ENCODE measurements at places on chromosomes 13 and 19.

DNA sequence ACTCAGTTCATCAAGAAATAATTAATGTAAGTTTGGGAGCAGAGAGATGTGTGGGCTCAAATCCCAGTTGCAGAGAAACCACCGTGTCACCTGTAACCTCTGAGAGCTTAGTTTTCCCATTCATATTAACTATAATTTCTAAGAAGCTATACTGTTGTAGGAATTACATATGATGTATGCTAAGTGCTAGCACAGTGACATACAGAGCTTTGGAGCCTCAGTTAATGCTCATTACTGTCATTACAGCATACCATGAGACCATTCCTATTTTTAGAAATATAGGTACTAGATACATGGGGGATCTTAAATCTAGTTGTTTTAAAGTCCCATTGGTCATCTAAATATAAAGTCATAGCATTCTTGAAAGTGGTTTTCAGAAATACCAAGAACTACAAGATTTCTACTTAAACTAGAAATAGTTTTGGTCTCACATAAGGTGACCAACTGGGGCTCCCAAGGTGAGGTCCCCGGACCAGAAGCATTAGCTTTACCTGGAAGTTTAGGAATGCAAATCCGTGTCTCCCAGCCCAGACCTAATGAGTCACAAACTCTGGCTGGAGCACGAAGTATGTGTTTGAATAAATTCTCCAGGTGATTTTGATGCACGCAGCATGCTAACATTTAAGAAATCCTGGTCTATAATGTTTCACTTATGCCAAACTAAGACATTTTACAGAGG is 144.6 kb downstream of the LACC1 start:
- DNase-seq, result no peak

DNA sequence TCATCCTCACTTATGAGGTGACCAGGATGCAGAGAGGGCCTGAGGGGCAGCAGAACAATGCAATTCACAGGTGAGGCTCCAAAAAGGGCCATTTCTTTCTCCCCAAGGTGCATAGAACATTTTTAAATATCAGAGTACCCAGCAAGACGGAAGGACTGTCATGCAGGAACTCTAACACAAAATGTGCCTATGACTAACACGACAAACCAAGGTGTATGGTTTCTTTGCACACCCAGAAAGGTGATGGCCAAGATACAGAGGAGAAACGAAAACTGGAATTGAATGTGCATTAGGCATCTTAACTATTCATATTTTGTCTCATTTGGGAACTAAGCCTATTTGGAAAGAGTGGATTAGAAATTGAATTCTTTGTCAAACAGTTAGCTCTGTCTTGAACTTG is 29.9 kb downstream of the SHISA2 start:
- DNase-seq, result no peak

- no peak for DNase-seq
Observed at GRCh38 chr13:46354156-46355087, 32.6 kb downstream of the RUBCNL start.

DNA sequence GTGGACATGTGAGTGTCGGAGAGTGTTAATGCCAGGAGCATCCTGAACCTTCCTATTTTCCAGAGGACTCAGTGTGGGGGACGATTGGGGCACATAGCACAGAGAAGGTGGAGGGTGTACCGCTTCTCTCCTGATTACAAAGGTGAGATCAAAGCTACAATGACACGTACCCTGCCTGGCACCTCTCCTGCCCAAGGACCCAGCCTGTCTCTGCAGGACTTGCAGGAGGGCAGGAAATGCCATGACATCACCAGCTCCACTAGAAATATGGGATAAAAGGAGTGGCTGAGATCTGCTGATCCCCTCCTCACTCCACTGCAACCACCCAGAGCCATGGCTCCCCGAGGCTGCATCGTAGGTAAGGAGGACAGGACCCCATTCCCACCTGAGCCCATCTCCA is at the start of gene IGFL1:
Gene IGFL1 (plus strand): TSS at position 301 of the 400 bp plus-strand sequence. CDS start 33 bp downstream, at position 334.
- no peak for DNase-seq

DNA sequence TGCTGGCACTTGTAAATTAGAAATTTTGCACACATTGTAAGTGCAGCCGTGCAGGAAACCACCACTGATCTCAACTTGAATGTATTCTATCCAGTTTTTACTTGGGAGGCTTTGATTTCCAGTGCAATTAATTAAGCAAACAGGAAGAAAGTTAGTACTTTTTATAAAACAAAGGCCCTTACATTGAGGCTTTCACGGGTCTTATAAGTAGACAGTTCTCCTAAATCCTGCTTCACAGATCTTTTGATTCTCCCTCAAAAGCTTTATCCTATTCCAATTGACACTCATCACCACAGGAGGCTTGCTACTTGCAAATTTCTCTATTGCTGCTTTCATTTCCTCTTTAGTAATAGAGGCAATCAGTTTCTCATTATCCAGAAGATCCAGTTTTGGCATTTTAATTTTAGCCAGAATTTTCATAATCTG is 90.1 kb downstream of the ERCC5 start:
- DNase-seq, result no peak
